ENCODE measurements at places on chromosomes 2 and 18. TPM values are rescaled to one million over a fixed set of nuclear protein-coding genes. Genes with fewer than 3 reads are reported as not detected.

The SERPINB2 gene
- not detected for total RNA-seq

The PREB gene
- total RNA-seq = 51.5 TPM

The CD8A gene
- total RNA-seq = 2.0 TPM

The ZNF2 gene
- total RNA-seq = 8.2 TPM

The CCDC74A gene
- total RNA-seq = 8.2 TPM

The MERTK gene
- 21.0 TPM for total RNA-seq

The RMC1 gene
- total RNA-seq = 33.0 TPM

The NGEF gene
- 6.3 TPM for total RNA-seq

The IL36G gene
- total RNA-seq = not detected

The EFHD1 gene
- 52.8 TPM for total RNA-seq

The TBR1 gene
- total RNA-seq = not detected

The FTCDNL1 gene
- 5.2 TPM for total RNA-seq

The MYOM1 gene
- 3.1 TPM for total RNA-seq

The EDAR gene
- total RNA-seq = not detected

The UGT1A5 gene
- total RNA-seq = not detected

The STK11IP gene
- total RNA-seq = 11.2 TPM

The MC5R gene
- not detected for total RNA-seq

The GPR75 gene
- total RNA-seq = 3.2 TPM

The CXCR1 gene
- not detected for total RNA-seq

The QPCT gene
- total RNA-seq = 5.2 TPM

The TFPI gene
- 105 TPM for total RNA-seq

The ANTXR1 gene
- 52.7 TPM for total RNA-seq

The SNORC gene
- 9.2 TPM for total RNA-seq

The MAP2 gene
- 11.5 TPM for total RNA-seq

The TGFA gene
- total RNA-seq = 1.1 TPM

The KYNU gene
- total RNA-seq = 13.1 TPM

The STPG4 gene
- 0.32 TPM for total RNA-seq

The CCL20 gene
- 1.3 TPM for total RNA-seq

The SCYGR1 gene
- not detected for total RNA-seq

The DSC2 gene
- total RNA-seq = 19.0 TPM

The ADCYAP1 gene
- total RNA-seq = not detected

The NAT8 gene
- total RNA-seq = not detected

The NT5DC4 gene
- total RNA-seq = not detected

The IL1F10 gene
- not detected for total RNA-seq

The TFCP2L1 gene
- 8.3 TPM for total RNA-seq

The MAP3K19 gene
- total RNA-seq = not detected

The ANKRD30BL gene
- not detected for total RNA-seq

The PUM2 gene
- total RNA-seq = 92.8 TPM

The ZEB2 gene
- total RNA-seq = 225 TPM

Measured in breast epithelium (tissue), 4 donors.